Ovary (tissue), 10 donors: ENCODE measurements at places on chromosomes 3 and 15. TPM values are rescaled to one million over a fixed set of nuclear protein-coding genes. Genes with fewer than 3 reads are reported as not detected.
A peak's percentile ranks its signal among the peaks of the same experiment; 100 is the strongest.

The LRRN1 gene
- 18.5 TPM for total RNA-seq

The C3orf22 gene
- not detected for total RNA-seq

The CDCP1 gene
- 0.30 TPM for total RNA-seq

The CD86 gene
- 3.5 TPM for total RNA-seq

The MFGE8 gene
- 383 TPM for total RNA-seq

The RLBP1 gene
- not detected for total RNA-seq

The SEMA3B gene
- total RNA-seq: 42.0 TPM

DNA sequence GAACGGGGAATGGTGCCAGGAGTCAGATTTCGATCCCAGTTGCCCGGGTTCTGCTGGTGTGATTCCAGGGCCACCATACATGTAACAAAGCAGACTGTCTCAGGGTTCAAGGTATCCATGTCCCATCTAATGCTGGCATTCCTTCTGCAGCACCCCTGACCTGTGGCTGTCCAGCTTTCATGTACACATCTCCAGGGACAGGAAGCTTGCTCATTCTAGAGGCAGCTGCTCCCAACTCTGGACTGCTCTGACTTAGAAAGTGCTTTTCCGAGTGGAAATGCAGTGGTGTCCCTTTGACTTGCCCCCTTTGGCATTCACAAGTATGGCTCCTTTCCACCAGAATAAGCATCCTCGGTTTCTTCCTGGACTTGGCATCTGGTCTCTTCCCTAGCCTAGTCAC lies 30.9 kb downstream of the PML start:
- DNase-seq: no peak

GRCh38 chr3:125186800-125187598 lies 25.5 kb downstream of the SLC12A8 start:
- DNase-seq: no peak

- no peak for DNase-seq
Measured at GRCh38 chr3:46988616-46989015, 9.2 kb downstream of the NBEAL2 start.

DNA sequence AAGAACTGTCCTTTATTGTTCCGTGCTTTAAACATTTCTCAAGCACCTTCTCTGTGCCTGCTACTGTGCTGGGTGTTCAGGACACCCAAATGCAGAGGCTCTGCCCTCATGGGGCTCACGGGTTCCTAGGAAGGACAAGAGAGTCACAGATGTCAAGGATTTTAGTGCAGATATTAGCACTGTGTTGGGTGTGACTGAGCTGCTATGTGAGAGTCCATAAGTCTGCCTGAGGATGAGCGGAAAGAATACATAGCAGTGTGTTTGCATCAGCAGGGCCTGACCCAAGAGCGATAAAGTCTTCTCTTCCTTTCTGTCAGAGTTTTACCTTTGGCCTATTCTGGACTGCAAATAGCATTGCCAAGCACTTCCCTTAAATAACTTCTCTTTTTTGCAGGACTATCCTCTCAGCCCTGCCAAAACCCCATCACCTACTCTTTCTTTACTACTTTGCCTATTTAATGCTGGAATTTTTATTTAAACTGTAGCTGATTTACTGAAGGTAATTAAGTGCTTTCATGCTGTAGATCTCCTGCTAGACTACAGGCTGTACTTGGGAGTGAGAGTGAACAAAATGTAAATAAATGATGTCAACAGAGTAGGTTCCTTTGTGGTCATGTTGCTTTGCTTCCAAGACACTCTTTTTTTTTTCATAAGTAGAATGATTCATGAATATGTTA lies 459.4 kb upstream of the TPRG1 start:
- no peak for DNase-seq

DNA sequence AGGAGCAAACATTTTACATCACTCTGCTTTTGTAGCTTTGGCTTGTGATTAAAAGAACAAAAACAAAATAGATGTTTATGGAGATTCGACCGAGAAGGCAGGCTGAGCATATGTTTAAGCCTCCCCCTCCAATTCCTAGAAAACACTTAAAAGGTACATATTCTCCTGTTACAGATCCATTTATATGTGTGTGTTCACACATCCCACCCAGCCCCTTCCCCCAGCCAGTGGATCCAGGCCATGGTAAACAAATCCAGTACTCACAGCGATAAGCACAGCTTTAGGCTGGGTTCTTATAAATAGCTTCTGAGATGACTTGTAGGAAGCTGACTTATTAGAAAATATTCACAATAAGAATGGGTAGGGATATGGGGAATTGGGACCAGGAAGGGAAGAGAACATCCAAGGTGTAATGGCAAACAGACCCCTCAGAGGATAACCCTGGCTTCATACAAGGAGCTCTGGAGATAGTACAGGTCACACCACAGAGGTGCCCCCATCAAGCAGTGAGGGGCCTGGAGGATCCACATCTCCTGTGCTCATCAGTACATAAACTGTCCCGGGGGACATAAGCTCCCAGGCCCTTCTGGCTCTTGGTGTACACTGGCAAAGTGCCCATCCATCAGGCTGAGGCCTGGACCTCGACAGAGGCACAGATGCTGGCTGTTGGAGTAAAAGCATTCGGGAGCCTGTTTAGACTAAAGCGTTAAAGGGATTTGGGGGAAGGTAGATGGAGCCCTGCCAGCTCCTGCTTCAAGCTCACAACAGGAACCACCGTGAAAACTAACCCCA lies 70.0 kb upstream of the UBE2E1 start:
- DNase-seq: peak; percentile 36

- DNase-seq: no peak
Measured at GRCh38 chr3:148598619-148599018, 99.1 kb upstream of the AGTR1 start.

DNA sequence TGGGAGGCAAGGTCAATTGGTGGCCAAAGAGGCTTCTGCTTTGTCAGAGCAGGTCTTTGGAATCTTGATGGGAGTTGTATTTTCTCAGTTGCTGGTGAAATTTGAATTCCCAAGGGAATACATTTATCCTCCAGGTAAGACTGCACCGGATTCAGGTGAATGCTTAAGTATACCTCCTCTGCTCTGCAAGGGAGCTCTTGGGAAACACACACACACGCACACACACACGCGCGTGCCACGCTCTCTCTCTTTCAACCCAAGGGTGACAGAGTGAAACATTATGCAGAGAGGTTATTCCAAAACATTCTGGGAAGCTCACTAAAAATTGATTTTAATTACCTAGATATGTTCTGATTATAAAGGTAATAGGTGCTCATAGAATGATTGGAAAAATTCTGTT lies 33.7 kb downstream of the ST6GAL1 start:
- DNase-seq: no peak

DNA sequence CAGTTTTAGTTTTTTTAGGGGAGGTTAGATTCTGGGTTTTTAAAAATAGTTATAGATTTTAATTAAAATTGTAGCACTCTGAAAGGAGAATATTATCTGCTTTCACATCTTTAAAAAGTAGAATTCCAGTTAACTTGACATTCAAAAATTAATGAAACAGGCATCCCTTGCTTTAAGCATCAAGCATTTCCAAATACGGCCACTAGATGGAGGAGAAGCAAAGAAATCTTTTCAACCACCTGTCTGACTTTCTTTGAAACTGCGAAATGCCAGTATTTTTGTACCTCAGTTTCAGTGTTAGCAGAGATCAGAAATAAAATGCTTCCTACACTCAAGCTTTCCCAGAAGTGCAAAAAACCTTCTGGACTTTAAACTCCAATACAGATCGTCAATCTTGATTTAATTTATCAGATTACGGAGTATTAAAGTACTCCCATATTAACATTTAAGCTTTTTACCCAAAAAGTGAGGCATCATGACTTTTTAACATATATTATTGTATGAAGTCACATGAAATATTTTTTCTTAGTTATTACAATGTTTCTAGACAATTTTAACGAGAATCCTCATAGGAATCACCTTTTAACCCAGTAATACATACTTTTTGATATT lies 153.3 kb downstream of the P3H2 start:
- no peak for DNase-seq

DNA sequence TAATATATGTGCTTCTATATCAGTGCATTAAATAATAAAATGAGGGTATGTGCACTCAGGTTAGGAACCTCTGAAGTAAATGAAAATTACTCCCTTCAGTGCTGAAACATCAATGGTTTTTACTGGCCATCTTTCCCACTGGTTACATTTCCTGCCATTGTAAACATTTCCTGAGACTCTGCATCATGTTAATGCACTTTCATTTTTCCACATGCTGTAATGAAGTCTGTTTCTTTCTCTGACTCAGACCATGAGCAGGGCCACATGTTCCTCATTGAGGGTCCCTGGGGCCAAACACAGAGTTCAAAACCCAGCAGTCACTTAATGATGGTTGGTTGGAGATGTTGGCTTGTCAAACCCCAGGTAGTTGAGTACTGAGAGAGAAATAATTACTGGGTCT lies 15.3 kb downstream of the FAM3D start:
- no peak for DNase-seq

DNA sequence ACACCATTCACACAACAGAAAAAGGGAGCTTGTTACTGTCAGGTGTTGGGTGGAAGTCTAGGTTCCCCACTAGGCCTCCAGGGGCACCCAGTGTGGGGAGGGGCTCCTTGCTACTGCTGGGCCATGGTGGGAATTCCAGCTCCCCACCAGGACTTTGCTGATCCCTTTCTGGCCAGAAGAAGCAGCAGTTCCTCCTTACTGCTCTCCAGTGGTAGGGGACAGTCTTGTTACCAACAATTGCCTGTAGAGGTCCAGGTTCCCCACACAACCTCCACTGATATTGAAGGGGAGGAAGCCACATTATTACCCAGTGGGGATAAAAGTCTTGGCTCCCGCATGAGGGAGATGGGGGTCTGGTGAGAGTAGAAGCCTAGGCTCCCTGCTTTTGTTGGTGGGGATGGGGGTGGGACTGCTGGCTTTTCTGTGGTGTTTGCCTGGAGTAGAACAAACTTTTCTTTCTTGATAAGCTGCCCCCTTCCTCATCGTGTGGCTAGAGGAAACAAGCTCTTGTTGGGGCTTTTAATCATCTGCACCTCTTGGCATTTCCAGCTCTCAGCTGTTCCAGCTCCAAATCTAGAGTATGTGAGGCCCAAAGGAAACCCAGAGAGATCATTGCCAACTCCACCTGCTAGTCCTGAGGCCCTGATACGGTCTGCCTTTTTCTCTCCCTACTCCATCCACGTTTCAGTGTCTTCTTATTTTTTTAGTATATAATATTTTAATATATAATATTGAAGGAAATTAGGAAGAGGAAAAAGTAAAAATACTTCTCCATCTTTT lies 824.2 kb downstream of the AGBL1 start:
- DNase-seq: no peak

DNA sequence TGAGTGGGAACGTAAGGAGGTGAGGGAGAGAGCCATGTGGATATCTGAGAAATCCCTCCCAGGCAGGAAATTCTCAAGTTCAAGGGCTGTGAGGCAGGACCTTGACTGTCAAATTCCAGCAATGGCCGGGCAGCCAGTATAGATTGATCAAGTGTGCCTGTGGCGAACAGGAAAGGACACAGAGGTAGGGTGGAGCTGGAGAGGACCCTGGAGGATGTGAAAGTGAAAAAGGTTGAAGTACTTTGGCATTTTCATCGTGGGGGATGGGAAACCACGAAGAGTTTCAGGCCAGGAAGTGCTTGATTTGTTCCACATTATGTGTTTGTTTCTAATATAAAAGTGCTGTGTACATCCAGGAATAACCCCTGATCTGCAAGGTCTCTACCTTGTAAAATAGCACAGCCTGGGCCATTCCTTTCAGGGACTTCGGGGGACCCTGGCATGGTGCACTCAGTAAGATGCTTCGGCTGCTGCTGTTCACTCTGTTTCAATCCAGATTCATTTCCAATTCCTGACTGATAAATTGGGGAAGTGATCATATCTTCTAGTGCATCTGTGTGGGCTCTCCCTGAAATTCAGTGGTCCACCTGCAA lies 156.6 kb downstream of the MCTP2 start:
- DNase-seq: no peak

DNA sequence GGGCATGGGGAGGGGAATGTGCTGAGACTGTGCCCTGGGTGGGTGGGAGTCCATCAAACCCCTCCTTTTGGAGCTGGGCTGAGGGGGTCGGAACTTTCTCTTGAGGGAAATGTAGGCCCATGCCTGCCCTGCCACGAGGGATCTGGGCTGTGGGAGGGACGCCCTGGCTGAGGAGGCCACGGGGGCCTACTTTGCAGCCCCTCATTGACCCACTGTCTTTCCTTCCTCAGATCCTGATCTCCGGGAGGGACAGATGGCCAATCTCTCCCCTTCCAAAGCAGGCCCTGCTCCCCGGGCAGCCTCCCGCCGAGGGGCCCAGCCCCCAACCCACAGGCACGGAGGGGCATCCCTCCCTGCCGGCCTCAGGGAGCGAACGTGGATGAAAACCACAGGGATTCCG lies 25.3 kb downstream of the LOXL1 start:
- DNase-seq: no peak

- no peak for DNase-seq
Measured at GRCh38 chr15:70748281-70748747, 15.0 kb downstream of the UACA start.

DNA sequence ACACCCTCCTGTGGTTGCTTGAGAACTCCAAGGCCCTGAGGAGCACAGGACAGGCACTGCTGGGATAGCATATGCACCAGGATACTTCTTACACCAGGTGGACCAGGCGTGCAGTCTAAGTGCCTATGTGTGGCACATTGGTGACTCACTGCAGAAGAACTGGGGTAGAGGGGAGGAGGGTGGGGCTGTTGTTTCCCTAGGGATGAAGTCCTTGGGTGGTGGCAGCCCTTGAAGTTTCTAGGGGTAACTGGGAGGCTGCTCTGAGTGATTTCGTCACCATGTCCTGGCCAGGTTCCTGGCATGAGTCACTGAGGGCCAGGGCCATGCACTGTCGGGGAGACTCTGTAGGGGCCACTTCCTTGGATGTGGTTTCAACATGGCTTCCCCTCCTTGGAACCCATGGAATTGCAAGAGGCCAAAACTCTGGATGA lies 15.9 kb downstream of the MYZAP start:
- no peak for DNase-seq

DNA sequence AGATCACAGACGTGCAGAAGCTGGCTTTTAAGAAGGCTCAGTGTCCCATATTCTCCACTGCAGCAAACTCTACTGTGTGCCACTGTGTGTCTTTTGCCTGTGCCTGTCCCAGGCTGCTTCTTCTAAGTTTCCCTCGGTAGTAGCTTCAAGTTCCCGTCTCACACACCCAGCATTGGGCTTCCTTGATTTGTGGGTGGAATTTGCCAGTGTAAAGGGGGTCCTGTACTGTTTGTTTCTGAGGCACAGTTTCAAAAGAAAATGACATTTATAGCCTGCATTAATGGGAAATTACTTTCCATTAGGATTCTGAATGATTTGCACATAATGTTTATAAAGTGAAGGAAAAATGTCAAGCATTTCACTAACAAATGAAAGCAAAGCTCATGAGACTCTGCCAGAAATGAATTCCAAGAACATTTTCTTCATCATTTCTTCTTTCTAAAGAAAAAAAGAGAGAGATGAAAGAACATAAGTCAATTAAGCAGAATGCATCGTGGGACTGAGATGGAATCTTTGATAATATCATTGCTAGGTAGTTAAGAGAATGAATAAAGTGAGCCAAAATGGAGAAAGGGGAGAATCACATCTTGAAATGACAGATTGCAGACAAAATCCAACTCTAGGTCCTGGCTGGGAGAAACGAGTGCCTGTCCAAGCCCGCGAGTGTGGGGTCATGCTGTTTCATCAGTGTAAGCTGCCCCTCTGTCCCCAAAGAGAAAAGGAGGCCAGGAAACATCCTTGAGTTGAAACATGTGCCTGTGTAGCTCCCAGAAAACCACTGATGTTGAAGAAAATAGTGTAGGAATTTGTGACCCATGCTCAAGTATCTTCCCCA lies 48.6 kb upstream of the ADAMTSL3 start:
- no peak for DNase-seq
